ENCODE measurements at places on chromosomes 2 and 18. TPM values are rescaled to one million over a fixed set of nuclear protein-coding genes. Genes with fewer than 3 reads are reported as not detected.
A peak's percentile ranks its signal among the peaks of the same experiment; 100 is the strongest.

DNA sequence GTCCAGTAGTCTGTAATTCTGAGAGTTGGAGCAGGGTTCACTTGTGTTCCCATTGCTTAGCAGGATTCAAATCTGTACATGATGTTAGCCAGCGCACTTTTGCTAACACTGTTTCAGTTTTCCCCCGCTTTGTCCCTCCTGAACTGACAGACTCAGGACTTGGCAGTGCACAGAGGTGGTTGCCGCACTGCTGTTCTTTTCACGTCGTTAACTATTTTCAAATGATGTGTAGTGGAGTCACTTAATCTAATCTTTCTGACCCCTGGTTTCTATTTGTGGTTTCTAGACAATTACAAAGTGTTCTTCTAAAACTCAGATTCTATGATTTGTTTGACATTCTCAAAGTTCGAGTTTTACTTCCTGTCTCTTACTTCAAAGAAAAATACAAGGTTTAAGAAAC is 234.5 kb downstream of the RBM43 start:
- DNase-seq = no peak

- no peak for DNase-seq
Observed at GRCh38 chr18:54086046-54086802, 138.2 kb downstream of the MBD2 start.

Gene UGT1A5
- total RNA-seq = 0.26 TPM

Gene SP9
- total RNA-seq = not detected

DNA sequence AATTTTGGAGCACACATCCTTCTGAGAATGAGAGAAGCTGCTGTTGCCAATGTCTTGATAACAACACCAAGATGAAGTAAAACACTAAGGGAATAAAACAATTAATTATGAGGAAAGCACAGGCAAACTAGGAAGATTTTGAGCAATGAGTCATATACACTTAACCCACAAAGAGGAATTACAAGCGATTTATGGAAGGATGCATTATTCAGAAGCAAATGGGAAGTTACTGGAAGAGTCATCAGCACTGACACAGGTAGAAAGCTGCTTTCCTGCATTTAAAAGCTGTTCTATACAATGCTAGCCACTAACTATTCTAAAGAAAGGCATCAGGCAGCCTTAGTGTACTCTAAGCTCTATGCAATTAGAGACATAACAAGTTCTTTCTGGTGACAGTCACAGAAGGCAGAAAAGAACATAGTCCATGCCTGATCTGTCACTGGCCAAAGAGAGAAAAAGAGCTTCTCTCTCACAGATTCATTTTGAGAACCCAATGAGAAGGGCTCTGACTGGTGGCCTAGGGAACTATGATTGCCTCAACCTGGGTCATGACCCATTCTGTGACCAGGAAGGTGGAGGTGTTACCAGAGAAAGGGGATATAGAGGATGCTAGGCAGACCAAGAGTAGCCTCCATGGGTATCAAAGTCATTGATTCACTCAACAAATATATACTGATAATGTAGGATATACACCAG is 45.4 kb downstream of the M1AP start:
- DNase-seq = peak; percentile 78
